ENCODE measurements at places on chromosomes 3 and 15.

GRCh38 chr3:84943379-84943778, 15.4 kb upstream of the CADM2 start:
- DNase-seq = no peak

GRCh38 chr3:128266453-128266852, 113.2 kb downstream of the EEFSEC start:
- DNase-seq = no peak

DNA sequence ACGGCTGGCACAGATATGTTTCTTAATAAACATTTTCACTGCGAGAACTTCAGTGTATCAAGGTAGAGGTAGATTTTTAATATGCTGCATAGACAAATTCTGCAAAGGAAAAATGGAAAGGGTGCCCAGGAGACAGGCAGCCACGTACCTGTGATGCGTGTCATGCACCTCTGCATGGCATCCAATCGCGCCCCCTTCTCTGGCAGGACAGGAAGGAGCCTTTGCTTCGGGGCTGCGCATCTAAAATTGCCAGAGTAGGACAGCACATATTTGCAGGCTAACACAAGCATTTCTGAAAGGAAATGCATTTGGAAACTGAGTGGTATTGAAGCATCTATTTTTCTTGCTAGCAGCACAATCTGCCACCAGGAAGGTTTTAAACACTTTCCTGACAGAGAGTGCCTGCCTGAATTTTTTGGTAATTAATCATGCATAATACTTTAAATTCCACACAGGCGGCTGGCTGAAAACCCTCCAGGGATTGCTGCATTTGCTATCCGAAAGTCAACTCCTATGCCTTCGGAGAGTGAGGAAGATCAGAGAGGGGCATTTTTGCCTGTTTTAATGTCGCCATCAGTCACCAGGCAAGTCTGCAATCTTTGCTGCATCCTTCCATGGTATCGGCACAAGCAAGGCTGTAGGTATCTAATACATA, 165.1 kb upstream of the ATP10A start:
- no peak for DNase-seq

DNA sequence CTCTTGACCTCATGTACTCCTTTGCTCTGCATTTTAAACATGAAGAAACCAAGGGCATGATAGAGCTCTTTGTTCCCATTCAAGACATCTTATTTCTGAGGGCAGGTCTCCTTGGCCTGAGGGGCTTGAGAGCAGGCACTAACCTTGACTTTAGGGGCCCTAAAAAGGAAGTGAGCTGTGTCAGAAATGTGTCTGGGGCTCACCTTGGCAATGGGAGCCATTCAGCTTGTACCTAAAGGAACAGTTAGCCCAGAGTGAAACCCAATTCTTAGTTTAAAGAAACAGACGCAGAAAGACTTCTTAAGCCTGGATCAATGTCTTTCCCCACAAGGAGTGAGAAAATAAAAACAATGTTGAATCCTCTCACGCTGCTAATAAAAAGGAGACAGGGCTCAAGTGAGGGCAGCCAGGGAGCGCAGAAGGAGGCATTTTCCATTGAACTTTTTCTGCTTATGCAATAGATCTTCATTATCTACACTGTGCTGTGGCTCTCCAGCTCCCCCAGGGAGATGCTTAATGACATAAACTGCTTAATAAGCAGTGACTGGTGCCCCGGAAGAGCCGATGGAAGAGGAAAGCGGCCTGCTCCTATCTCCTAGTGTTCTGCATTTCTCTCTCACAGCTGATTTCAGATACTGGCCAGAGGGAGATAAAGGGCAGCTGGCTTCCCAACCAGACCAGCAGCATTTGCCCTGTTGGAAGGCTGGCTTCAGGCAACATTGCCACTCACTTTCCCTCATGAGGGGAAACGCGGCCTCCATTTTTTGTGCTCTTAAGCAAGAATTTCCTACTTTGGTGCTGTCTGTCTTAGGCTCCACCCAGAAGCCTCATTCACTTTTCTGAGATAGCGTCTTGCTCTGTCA, 152.0 kb downstream of the OPA1 start:
- DNase-seq = no peak

DNA sequence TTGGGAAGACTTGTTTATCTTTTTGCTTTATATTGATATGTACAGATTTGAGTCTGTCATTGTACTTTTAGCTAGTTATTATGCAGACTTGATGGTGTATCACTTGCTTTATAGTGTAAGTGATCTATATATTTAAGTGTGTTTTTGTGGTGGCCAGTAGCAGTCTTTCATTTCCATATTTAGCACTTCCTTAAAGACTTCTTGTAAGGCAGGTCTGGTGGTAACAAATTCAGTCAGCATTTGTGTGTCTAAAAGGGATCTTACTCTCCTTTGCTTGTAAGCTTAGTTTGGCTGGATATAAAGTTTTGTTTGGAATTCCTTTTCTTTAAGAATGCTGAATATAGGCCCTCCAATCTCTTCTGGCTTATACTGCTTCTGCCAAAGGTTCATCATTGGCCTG, 322.5 kb upstream of the EPHA6 start:
- no peak for DNase-seq

GRCh38 chr15:65777843-65778242, 14.2 kb downstream of the DENND4A start:
- no peak for DNase-seq

DNA sequence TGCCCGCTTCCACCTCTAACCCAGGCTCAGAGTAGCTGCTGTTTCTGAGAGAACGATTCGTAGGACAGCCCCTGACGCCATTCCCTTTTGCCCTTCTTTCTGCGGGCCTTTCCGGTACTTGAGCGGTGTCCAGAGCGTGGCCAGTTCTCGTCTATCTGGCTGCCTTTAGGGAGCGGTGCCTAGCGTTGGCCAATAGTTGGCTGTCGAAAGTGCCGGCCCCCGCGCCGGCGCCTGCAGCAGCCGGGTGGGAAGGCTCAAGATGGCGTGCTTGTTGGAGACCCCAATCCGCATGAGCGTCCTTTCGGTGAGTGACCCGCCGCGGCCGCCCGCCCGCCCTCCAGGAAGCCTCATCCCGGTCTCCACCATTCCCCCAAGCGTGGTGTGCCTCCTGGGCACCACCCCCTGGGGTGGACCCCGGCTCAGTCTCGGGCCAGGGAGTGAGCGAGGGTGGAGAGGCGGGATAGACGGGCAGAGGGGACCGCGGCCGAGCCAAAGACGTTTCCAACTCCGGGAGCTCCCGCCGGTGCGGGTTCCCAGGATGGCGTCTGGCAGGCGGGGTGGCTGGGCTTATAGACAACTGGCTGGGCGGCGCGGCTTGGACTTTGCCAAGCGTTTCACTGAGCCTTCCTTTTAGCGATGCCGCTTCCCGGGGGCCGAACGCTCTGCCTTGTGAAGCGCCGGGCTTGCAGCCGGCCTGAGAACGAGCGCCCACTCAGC, at the start of gene ARMC8:
TSS of gene ARMC8 (plus strand) at position 6 of the 717 bp plus-strand sequence. CDS start at position 260, 254 bp downstream.
- peak; percentile 38 for DNase-seq

GRCh38 chr3:133474251-133474801, 74.5 kb downstream of the BFSP2 start:
- DNase-seq = no peak

DNA sequence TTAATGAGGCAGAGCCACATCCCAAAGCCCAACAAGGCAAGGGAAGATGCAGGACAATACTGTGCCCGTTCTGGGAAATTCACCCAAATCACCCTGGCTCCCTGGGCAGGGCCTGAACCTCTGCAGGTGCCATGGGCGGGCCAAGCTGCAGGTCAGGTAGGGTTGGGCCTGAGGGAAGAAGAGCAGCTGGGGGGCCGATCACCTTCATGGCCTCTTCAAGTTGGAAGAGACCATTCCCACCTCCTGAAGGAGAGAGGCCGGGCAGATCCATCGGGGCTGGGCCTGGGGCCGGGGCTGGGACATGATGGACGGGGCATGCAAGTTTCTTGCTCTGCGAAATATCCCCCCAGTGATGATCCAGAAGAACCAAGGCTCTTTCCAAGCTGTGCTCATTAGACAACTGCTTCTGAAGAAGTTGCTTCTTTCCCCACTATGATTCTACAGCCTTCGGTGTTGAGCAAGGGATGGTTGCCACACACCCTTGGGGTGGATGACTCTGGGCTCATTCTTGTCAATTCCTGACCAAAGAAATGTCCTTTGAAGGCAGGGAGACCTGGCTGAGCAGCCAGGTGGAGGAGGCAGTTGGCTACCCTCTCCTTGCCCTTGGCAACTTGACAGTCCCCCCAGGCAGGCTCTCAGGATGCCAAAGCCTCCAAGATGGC, 38.2 kb downstream of the KLHL25 start:
- no peak for DNase-seq

GRCh38 chr3:1216856-1217255, 124.0 kb downstream of the CNTN6 start:
- peak; percentile 67 for DNase-seq

GRCh38 chr3:149547413-149547812, 72.9 kb downstream of the TM4SF4 start:
- DNase-seq = no peak

- DNase-seq = peak; percentile 46
Measured at GRCh38 chr15:70289191-70289955, 191.7 kb upstream of the TLE3 start.

DNA sequence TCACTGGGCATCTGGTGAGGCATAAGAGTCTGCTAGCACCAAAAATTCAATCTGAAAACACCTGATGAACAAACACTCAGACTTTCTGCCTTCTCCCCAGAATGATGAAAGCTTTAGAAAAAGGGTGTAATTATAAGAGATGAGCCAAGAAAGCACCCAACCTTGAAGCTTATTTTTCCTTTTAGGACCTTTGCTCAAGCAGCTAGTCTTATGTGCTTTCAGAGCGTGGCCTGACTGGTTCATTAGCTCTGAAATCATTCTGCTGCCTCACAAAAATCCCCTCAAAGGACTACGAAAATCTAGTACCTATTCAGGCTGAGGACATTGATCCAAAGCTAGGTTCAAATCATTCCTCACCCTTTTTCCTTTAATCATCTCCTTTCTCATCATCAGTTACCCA, 662.3 kb downstream of the MAGI1 start:
- DNase-seq = no peak

DNA sequence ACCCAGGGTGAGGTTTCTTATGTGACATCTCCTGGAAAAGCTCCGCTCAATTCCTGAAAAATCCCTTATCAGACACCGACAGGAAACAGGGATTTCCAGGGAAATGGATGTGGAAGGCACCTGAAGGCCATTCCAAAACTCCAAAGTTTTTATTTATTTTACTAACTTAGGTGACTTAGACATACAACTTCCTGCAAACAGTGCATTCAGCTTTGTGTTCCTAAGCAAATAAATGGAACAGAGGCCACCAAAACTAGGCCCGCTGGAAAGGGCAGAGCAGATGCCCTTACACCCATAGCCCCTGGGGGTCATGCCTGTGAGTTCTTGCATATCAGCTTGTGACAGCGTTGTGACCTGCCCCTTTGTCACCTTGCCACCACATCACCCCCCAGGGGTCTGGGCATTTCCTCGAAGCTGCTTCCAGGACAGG, 239.4 kb downstream of the XXYLT1 start:
- DNase-seq = peak; percentile 58

- DNase-seq = no peak
Measured at GRCh38 chr3:168239287-168239686, 143.6 kb upstream of the GOLIM4 start.

DNA sequence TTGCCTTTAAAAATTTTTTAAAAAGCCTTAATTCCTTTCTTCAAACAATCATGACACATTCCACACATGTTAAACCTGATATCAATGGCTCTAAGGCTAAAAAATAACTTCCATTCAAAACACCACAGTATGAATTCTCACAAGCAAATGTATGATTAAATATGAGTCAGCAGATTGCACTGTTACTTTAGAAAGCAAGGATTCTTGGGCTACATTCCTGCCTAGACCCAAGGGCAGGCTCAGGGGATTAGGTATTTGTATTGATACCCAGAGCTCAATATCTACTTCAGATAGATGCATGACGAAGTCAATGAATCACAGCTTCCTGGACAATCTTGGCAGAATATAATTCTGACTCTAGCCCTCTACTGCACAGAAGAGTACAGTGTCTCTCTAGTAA, 65.7 kb downstream of the RARB start:
- DNase-seq = no peak

GRCh38 chr3:197014942-197015575, 14.6 kb downstream of the MELTF start:
- no peak for DNase-seq

- DNase-seq = no peak
Measured at GRCh38 chr3:79351699-79352098, 416.1 kb downstream of the ROBO1 start.

GRCh38 chr15:33182926-33183325, 11.6 kb downstream of the FMN1 start:
- DNase-seq = no peak

GRCh38 chr3:74491874-74492273, 122.6 kb downstream of the CNTN3 start:
- DNase-seq = no peak

- peak; percentile 60 for DNase-seq
Measured at GRCh38 chr3:123667784-123668183, 82.9 kb upstream of the HACD2 start.

DNA sequence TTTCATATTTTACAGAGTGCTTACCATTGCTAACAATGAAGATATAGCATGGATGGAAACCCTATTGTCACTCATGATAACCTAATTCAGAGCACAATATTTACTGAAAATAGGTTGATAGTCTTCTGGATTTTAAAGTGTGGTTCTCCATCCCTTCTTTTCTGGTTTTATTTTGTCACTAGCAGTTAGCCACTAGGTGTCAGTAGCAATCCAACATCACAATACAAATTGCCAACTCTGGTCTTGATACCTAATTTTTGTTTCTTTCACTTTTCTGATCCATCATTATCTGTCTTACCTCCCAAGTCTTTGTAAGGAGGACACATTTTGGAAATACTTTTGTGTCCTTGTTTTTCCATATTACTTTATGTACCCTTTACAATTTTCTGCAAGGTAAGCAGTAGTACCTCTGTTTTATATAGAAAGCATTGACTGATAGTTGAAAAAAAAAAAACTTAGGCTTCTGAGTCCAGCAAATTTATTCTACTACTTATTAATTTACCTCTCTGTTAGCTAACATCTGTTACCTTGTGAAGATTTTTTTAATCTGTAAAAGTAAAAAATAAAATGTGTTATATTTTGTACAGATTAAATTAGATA, 28.3 kb upstream of the CRYBG3 start:
- DNase-seq = peak; percentile 52

GRCh38 chr15:44729408-44730127, 6.8 kb upstream of the TRIM69 start:
- DNase-seq = peak; percentile 17

DNA sequence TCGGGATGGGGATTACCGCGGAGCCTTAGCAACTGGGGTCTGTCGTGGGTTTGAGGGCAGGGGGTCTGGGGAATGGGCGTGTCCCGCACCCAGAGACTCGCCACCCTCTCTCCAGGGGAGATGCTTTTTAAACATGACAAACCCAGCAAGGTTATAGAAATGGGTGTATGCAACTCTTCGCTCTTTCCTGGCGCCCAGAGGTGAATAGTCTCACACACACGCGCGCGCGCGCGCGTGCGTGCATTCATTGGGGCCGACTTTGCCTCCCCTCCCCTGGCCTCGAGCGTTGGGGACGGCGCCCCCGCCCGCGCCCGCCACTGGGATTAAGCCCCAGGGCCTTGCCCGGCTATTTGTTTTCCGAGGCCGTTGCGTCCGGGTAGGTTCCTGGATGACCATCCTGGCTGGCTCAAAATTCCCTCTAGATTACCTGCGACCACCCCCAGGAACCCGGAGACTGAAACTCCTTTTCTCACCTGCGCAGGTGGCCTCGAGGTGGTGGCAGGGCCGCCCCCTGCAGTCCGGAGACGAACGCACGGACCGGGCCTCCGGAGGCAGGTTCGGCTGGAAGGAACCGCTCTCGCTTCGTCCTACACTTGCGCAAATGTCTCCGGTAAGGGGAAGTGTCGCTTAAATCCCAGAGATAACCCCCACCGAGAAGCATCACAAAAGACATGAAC, 777 bp downstream of the GPR160 start:
- no peak for DNase-seq

- DNase-seq = no peak
Measured at GRCh38 chr15:90031231-90031791, 30.2 kb downstream of the ZNF710 start.
